ENCODE measurements at places on chromosomes 7 and 10.

DNA sequence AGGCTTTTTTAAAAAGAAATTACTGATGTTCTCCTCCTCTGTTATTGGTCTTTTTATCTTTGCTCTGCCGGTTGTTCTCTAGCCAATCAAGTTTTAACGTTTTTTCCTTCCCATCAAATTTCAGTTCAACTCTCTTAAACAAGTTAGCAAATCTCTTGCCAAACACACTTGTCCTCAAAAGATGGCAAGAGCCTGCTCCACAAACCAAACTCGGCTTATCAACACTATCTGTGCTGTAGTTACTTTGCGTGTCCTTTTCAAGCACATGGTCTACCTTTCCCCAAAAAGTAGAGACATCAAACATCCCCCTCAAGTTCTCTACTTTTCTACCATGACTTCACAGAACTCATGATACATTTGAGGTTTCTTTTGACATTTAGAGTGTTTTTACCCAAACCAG is 71.3 kb downstream of the OSBPL3 start:
- DNase-seq, result no peak

GRCh38 chr10:119495545-119495944 is 47.0 kb downstream of the RGS10 start:
- no peak for DNase-seq

DNA sequence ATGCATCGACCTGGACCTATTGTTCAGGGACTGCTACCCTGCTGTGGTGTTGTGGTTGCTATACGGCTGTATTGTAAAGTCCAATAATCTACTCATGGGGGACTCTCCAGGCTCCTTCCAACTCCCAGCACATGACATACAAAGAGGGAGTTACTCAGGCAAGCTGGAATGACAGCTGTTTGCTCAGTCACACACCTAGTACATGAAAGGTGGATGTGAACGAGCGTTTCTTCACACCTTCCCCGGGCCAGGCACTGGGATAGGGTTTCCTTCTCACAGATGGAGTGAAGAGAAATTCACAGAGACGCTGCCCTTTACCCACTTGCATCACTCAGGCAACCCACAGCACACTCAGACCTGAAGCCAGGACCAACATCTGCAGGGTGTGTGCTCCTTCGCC is 215.7 kb downstream of the TNS3 start:
- no peak for DNase-seq

- no peak for DNase-seq
Measured at GRCh38 chr7:69633122-69633831, 35.0 kb downstream of the AUTS2 start.

DNA sequence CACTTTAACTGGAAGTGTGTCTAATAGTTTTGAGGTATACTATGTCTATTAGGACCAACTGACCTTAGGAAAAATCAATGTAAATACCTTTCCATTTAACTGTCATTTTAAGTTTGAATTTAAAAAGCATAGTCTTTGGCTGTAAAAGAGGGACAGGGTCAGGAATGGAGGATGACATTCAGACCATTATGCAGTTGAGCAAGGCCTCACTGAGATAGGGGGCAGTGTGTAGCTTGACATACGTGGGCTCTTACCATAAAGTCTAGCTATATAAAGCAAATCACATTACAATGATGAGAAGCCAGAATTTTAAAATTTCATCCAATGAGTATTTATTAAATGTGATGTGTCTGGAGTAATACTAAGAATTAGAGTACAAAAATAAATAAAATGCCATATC is 17.9 kb downstream of the PALS2 start:
- DNase-seq, result no peak

GRCh38 chr10:47256751-47257336 is 43.2 kb upstream of the GDF10 start:
- DNase-seq, result no peak

GRCh38 chr10:96556003-96556402 is 30.8 kb downstream of the TM9SF3 start:
- peak; percentile 9 for DNase-seq

DNA sequence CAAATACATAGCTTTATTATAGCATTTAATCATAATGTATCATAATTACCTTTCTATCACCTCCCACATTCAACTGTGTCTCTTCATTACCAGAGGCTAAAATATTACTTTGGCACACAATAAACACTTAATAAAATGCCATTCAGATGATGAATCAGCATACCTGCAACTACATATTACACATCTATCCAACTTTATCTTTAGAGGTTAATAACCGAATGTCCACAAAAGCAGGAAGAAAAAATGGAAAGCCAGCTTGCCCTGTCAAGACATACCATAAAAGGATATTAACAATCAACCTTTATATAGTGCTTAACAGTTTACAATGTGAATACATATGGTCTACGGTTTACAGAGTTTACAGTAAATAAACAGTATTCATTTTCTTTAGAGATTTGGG is 12.7 kb downstream of the CACUL1 start:
- no peak for DNase-seq

DNA sequence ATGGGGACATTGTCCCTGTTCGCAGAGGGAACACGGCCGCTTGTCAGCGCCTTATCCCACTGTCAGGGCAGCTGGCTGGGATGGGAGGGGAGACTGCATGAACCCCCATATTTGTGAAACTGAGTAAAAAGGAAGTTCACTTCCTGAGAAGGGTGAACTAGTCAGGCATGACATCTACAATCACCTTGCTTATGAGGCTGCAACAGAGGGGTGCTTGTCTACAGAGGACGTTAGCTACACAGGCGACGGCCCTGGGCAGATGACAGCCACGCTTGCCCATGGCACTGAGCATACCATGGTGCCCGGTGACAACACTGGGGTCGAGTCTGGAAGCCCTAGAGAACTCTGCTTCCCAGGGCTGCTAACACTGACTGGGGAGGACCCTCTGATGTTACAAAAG is 46.0 kb upstream of the KDM7A start:
- DNase-seq, result no peak

DNA sequence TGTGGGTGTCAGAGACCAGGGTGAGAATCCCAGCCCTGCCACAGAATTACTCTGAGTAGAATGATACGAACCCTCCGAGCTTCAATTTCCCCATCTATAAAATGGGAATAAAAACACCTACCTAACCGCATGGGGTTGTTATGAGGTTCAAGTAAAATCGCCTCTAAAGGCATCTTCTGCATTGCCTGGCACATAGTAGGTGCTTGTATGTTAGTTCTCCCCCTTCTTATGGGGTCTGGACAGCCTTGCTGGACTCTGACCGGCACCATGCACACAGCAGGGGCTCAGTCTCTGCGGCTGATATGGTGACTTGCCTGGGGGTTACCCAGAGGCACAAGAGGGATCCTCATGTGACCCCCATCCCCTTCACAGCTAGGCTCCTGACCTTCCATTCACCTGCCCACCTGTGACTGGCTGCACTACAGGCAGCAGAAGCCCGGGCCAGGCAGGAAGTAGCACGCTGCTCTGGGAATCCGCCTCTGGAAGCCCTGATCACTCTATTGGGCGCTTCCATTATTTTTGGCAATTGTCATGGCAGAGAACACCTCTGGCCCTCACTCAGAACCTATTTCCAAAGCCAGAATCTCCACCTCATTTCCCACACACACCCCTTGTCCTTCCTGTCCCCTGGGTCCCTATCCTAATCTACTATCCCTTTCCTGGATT is 6.0 kb downstream of the SH3PXD2A start:
- DNase-seq, result no peak

DNA sequence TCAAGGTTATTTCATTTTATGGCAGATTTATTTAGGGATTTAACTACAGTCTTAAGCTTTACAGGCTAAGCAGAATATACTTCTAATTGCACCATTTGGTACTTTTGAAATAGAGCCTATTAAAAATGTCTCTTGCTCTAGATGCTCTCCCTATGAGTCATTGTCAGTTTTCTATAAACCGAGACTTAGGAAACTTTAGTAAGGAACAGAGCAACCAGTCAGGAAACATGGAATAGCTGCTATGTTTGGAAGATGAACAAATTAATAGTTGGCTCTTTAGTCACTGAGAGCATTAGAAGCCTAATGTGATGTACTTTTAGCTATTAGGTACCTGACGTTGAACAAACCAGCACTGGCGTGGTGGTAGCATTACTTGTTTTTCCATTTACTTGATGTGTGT is 35.3 kb downstream of the INPP5F start:
- DNase-seq, result no peak

DNA sequence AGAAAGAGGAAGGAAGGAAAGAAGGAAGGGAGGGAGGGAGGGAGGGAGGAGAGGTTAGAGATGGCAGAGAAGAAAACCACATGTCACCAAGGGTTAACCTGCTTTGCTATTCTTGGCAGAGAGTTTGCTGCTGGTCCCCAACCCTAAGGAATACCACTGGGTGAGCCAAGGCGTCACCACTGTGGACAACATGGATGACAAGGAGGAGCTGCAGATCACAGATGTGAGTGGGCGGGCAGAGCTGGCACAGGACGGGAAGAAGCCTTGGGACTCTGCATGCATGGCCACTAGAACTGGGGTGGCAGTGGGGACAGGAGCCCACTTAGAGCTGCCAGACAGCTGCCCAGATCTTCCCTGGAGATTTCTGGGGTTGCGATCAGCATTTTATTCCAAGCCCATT is 17.2 kb upstream of the MYH16 start:
- no peak for DNase-seq

DNA sequence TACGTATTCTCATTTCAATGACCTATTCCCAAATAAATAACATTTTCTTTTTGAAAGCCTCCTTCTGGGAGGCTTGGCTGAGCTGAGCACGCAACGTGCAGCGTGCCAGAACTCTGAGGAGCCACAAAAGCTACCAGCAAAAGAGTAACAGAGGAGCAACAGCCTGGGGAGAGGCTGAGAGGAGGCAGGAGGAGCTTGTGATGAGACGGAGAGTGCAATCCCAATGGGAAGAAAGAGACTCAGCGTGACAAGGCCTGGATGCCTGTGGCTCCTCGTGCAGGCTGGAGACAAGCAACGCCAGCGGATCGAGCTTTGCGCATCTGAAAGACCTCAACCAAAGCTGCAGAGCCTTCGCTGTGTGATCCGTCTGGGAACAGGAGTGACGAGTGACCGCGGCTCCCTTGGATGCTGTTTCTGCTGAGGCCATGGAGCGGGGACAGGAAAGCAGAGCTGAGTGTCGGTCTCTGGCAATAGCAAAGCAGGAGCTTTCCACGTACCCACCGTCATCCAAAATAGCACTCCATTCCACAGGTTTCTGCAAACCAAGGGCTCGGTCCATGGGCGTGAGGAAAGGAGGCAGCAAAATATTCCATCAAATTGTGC is 171.7 kb upstream of the PFKP start:
- DNase-seq, result no peak

DNA sequence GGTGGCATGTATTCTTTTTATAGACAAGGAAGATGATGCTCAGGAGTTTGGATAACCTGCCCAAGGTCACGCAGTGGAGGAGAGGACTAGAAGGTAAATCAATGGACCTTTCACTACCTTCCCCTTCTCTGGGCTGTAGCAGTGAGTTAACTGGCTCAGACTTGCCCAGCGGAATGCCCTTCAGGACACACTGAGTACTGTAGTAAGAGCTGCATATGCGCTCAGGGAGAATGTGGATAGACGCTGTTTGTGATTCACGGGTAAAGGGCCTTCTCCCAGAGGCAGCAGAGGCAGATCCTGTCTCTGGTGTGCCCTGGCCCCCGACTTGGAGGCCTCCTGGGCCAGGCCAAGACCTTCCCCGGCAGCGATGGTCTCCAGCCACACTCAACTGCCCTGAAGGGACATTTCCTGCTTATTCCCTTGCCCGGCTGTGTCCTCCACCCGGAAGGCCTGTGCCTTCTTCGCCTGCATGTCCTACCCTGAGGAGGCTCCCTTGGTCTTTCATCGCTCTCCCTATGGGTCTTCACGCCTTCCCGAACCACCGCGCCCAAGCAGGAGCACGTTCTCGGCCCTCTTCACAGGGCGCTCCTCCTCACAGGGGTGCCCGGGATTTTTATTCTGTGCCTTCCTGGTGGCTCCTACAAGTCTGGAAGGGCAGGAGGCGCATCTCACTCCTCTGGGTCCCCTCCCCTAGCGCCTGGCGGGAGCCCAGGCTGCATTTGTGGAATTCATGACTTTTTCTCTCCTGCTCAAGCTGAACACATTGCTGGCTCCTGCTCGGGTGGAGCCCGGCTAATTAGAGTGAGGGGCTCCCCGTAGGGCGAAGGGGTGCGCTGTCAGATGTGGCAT is 1.8 kb upstream of the IKZF1 start:
- DNase-seq, result no peak

DNA sequence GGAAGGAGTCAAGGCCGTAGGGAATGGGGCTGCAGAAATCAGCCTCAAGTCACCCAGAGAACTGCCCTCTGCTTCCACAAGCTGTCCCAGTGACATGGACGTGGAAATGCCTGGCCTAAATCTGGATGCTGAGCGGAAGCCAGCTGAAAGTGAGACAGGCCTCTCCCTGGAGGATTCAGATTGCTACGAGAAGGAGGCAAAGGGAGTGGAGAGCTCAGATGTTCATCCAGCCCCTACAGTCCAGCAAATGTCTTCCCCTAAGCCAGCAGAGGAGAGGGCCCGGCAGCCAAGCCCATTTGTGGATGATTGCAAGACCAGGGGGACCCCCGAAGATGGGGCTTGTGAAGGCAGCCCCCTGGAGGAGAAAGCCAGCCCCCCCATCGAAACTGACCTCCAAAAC is 50.2 kb upstream of the PDCD4 start:
- no peak for DNase-seq

GRCh38 chr7:4093483-4093882 is 588.6 kb upstream of the FOXK1 start:
- DNase-seq, result no peak

GRCh38 chr10:92413011-92413410 is 122.0 kb downstream of the MARCHF5 start:
- DNase-seq, result no peak

DNA sequence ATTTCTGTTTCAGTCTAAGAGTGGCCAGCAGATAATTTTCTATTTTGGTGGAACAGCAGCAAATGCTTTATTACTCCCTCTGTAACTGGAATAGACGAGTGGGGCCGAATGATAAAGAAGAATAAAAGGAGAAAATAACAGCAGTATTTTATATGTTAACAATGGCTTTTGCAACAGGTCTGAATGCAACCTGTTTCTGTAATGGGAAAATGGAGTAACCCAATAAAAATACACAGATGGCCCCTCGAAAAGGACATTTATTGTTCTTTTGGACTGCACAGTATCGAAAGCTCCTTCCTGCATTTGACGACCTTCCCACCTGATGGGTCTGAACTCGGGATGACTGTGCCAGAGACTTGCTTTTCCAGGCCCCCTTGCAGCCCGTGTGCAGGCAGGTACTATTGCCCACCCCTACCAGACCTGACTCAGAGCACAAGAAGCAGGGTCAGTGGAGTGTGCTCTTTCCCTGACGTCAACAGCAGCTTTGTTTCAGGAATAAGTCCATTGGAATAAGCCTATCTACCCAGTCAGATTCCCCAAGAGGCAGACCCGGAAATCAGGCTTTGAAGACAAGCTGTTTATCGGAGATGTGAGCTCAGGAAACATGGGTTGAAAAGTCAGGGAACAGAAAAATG is 306.5 kb upstream of the NEBL start:
- no peak for DNase-seq
